Kidney (tissue), 22 donors: ENCODE measurements at places on chromosomes 12 and 14. TPM values are rescaled to one million over a fixed set of nuclear protein-coding genes. Genes with fewer than 3 reads are reported as not detected.
A peak's percentile ranks its signal among the peaks of the same experiment; 100 is the strongest.

- DNase-seq, result no peak
- no peak overlapping the region for H3K27ac ChIP-seq
- H3K36me3 ChIP-seq, result no peaks in the 10 kb centered on the region
- no peak overlapping the region for H3K4me3 ChIP-seq
- H3K27me3 ChIP-seq, result no peaks in the 10 kb centered on the region
Observed at GRCh38 chr14:98197933-98198332, 1074.1 kb downstream of the BCL11B start.

DNA sequence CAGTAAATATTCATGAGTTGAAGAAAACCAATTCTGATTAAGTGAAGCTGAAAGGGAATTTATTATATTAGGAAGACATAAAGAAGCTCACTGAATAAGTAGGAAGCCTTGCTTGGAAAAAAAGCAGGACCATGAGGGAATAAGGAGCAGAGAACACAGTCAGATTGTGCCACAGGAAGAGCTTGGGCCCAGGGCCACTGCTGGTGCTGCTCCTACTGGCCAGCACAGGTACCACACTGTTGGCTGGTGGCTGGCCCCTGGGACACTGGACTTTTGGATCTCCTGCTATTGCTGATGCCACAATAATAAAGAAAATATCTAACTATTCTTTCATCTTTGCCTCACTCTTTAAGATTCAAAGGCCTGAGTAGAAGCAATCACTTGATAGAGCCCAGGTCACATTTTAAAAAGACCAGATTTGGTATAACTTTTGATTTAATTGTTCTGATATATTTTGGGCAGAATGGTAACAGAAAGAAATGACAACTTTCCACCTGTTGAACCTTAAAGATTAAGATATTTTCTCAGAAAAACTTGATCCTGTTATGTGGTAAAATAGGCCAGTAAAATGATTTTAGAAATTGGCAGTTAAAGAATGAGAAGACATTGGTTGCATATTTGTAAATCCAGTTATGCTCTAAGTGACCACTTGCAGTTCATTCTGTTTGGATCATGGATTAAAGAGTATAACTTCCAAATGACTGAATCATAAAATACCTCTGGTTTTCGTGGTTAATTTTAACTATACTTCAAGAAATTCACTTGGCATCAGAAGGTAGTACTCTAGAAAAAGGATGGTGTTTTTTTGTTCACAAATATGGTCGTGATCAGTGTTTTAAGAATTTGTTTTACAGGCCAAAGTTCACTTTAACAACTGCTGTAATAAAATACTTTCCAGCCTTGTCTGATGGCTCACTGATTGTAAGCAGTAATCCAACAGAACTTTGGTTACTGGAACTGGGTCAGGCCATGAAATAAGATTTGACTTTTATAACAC, 68.3 kb downstream of the DERA start:
- H3K4me3 ChIP-seq, result no peak overlapping the region
- peaks cover 15% of the 10 kb centered on the region for H3K4me1 ChIP-seq
- peak overlapping the region; percentile 24 for H3K27ac ChIP-seq
- H3K36me3 ChIP-seq, result no peaks in the 10 kb centered on the region
- no peaks in the 10 kb centered on the region for H3K27me3 ChIP-seq

GRCh38 chr12:24226745-24227350, 277.4 kb upstream of the SOX5 start:
- no peaks in the 10 kb centered on the region for H3K4me1 ChIP-seq
- DNase-seq, result no peak
- no peak overlapping the region for H3K4me3 ChIP-seq
- no peaks in the 10 kb centered on the region for H3K27me3 ChIP-seq

- no peak overlapping the region for H3K27ac ChIP-seq
- H3K27me3 ChIP-seq, result no peaks in the 10 kb centered on the region
- H3K4me3 ChIP-seq, result no peak overlapping the region
- no peaks in the 10 kb centered on the region for H3K4me1 ChIP-seq
- no peak for DNase-seq
Observed at GRCh38 chr12:6392504-6392903, 8.5 kb downstream of the LTBR start.

- no peaks in the 10 kb centered on the region for H3K36me3 ChIP-seq
- H3K27ac ChIP-seq, result no peak overlapping the region
- DNase-seq, result no peak
- no peak overlapping the region for H3K4me3 ChIP-seq
- H3K4me1 ChIP-seq, result peaks cover 17% of the 10 kb centered on the region
- peaks cover 59% of the 10 kb centered on the region for H3K27me3 ChIP-seq
Observed at GRCh38 chr14:36520601-36521525, 831 bp upstream of the NKX2-1 start.

- no peaks in the 10 kb centered on the region for H3K27me3 ChIP-seq
- H3K36me3 ChIP-seq, result no peaks in the 10 kb centered on the region
- no peak overlapping the region for H3K27ac ChIP-seq
- DNase-seq, result no peak
- H3K4me3 ChIP-seq, result no peak overlapping the region
- H3K4me1 ChIP-seq, result no peaks in the 10 kb centered on the region
Observed at GRCh38 chr14:51357250-51357649, 117.2 kb downstream of the TMX1 start.

- H3K27me3 ChIP-seq, result no peaks in the 10 kb centered on the region
- no peak for DNase-seq
- H3K4me3 ChIP-seq, result no peak overlapping the region
Observed at GRCh38 chr14:36940476-36940875, 231.9 kb downstream of the SLC25A21 start.

GRCh38 chr12:116803013-116803736, 65.1 kb downstream of the RNFT2 start:
- no peak overlapping the region for H3K27ac ChIP-seq
- no peaks in the 10 kb centered on the region for H3K36me3 ChIP-seq
- H3K4me1 ChIP-seq, result no peaks in the 10 kb centered on the region
- no peak overlapping the region for H3K4me3 ChIP-seq
- no peak for DNase-seq

- no peak for DNase-seq
- peaks cover 7% of the 10 kb centered on the region for H3K4me1 ChIP-seq
- H3K36me3 ChIP-seq, result no peaks in the 10 kb centered on the region
- no peak overlapping the region for H3K27ac ChIP-seq
- no peaks in the 10 kb centered on the region for H3K27me3 ChIP-seq
Observed at GRCh38 chr12:110745542-110746284, 3.0 kb upstream of the PPP1CC start.

GRCh38 chr12:23581913-23582312, 367.6 kb downstream of the SOX5 start:
- H3K4me3 ChIP-seq, result no peak overlapping the region
- H3K36me3 ChIP-seq, result no peaks in the 10 kb centered on the region
- no peaks in the 10 kb centered on the region for H3K27me3 ChIP-seq
- DNase-seq, result no peak
- H3K27ac ChIP-seq, result no peak overlapping the region
- no peaks in the 10 kb centered on the region for H3K4me1 ChIP-seq

GRCh38 chr12:31011746-31012566, 61.7 kb upstream of the DDX11 start:
- H3K27me3 ChIP-seq, result no peaks in the 10 kb centered on the region
- H3K4me3 ChIP-seq, result no peak overlapping the region
- H3K36me3 ChIP-seq, result no peaks in the 10 kb centered on the region
- H3K4me1 ChIP-seq, result no peaks in the 10 kb centered on the region
- no peak overlapping the region for H3K27ac ChIP-seq
- DNase-seq, result peak; percentile 24

DNA sequence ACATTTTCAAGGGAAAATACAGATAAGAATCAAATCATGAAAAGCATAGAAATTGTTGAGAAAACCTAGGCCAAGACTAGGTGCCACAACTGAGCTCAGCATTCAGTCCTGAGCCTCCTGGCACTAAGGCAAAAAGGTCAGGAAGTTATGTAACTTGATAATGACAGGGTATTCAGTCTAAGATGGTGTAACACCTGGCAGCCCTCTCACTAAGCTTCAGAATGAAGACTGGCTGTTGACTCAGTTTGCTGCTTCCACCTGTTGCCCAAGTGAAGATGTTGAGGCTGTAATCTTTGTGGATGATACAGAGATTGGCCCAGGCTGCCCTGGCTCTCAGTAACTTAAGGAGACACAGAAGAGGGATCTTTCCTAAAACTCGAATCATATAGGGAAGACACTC, 19.6 kb downstream of the PROX2 start:
- H3K27me3 ChIP-seq, result no peaks in the 10 kb centered on the region
- DNase-seq, result no peak
- H3K36me3 ChIP-seq, result no peaks in the 10 kb centered on the region
- H3K4me1 ChIP-seq, result no peaks in the 10 kb centered on the region
- H3K27ac ChIP-seq, result no peak overlapping the region
- H3K4me3 ChIP-seq, result no peak overlapping the region

DNA sequence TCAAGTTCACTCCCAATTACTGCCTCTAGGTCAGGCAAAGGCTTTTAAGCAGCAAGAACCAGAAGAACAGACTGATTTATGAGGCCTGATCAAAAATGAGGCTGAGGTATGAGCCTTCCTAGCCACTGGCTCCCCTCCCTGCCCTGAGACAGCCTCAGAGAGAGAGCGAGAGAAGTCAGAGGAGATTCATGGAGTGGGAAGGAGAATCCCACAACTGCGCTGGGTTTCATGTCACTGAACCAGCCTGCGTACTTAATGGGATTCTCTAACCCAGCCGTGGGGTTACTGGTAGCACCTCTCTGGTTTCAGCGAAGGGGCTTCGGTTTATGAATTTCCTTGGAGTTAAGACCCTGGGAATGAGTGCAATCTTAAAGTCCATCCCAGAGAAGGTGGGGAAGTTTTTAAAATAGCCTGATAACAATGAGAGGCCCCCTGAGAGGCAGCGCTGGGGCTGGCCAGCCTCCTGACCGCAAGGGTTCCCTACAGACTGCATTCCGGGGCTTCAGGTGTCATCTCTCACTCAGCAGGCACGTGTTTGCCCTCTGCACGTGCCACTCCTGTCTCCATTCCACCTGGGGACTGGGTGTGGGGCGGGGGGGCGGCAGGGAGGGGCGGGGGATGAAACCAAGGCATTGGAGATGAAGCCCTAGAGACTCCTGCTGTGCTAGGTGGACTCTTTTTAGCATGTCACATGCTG, 6.1 kb upstream of the GPRC5A start:
- H3K36me3 ChIP-seq, result no peaks in the 10 kb centered on the region
- no peaks in the 10 kb centered on the region for H3K4me1 ChIP-seq
- DNase-seq, result peak; percentile 71
- no peak overlapping the region for H3K27ac ChIP-seq
- no peak overlapping the region for H3K4me3 ChIP-seq

DNA sequence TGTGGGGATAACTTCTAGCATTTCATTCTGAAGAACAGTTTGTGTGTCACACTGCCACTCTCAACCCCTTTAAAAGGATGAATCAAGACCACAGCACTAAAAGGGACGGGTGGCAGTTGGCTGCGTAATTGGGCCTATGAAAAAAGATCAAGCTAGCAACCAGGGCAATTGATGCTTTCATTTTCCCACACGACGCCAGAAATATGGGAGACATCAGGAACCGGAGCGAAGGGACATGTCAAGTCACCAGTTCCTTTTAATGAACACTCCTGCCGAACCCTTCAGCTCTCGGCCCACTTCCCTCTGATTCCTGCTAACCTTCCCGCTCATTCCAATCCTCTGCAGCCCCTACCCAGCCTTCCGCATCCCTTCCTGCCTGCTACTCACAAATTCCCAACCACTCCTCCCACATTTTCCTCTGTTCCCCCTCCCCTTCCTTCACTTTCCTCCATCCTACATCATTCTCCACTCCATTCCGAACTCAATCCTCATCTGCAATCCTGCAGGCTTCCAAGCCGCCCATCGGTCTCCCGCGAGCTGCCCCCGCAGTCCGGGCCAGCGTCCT, 753 bp downstream of the CSRNP2 start:
- no peaks in the 10 kb centered on the region for H3K36me3 ChIP-seq
- no peak for DNase-seq
- H3K4me1 ChIP-seq, result peaks cover 8% of the 10 kb centered on the region
- peak overlapping the region; percentile 93 for H3K4me3 ChIP-seq

DNA sequence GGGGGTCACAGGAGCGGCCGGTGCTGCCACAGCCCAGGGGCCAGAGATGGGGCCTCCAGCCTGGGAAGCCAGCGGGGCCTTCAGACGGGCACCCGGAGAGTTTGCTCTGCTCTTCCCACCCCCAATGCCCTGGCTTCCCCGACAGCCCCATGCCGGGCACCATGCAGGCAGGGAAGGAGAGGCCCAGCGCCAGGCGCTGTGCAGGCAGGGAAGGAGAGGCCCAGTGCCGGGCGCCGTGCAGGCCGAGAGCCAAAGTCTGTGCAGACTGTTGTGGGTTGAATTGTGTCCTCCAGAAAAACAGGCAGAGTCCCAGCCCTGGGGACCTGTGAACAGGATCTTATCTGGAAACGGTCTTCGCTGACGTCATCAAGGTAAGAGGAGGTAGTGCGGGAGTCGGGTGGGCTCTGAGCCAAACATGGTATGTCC, 34.3 kb downstream of the GALNT9 start:
- no peaks in the 10 kb centered on the region for H3K4me1 ChIP-seq
- H3K36me3 ChIP-seq, result no peaks in the 10 kb centered on the region
- H3K4me3 ChIP-seq, result no peak overlapping the region
- no peaks in the 10 kb centered on the region for H3K27me3 ChIP-seq

GRCh38 chr14:88269806-88270420, 53.2 kb downstream of the KCNK10 start:
- peak; percentile 65 for DNase-seq
- H3K27me3 ChIP-seq, result no peaks in the 10 kb centered on the region
- no peak overlapping the region for H3K4me3 ChIP-seq
- no peaks in the 10 kb centered on the region for H3K36me3 ChIP-seq

DNA sequence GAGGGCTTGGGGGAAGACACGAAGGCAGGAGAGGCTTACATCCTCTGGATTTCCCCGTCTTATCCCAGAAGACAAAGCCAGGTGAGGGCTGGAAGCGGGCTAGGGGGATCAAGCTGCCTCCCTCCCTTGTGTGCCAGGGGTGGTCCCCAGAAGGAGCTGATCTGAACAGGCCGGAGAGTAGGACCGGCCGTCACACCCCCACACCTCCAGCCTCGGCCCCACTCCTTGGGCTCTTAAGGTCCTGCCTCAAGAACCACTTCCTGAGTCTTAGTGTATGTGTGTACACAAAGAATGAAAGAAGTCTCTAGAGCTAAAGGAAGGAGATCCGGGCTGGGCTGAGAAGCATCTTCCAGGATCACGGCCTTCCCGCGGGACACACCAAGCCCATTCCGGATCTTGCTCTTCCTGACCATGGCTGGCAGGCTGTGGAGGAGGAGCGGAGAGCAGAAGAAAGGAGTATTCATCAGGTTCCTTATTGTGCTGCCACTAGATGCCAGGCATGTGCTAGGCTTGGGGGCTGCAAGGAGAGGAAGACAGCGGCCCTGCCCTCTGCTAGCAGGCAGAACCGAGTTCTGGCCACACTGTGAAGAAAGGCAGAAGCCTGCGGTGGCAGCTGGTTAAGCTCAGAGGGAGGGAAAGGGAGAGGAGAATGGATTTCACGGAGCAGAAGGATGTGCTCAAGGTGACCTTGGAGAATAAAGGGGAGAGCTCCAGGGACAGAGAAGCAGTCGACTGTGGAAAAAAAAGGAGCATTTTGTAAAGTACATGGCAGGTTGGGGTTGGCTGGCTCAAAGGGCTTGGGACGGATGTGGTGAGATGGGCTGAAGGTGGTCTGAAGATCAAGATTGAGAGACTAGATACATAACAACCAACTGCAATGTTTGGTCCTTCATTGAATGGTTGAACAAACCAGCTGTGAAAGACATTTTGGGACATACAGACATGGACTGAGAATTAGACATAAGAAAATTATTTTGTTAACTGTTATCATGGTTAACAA, 1.3 kb upstream of the CD63 start:
- peaks cover 6% of the 10 kb centered on the region for H3K36me3 ChIP-seq
- H3K4me1 ChIP-seq, result peaks cover 24% of the 10 kb centered on the region
- H3K4me3 ChIP-seq, result peak overlapping the region; percentile 79

The CABP1 gene
- total RNA-seq, result 2.0 TPM

The LMO3 gene
- total RNA-seq, result 3.7 TPM

The TAS2R31 gene
- total RNA-seq, result 5.9 TPM

The KLRC1 gene
- 1.4 TPM for total RNA-seq

The ACOT4 gene
- 3.1 TPM for total RNA-seq

The USP44 gene
- total RNA-seq, result 2.8 TPM

The IFNG-AS1 gene
- 0.85 TPM for total RNA-seq

The C1S gene
- total RNA-seq, result 402 TPM

The MDGA2 gene
- 0.41 TPM for total RNA-seq

The CPNE8 gene
- 28.5 TPM for total RNA-seq
